Naive thymus-derived CD4-positive, alpha-beta T cell (primary cell): ENCODE measurements at places on chromosomes 4 and X. TPM values are rescaled to one million over a fixed set of nuclear protein-coding genes. Genes with fewer than 3 reads are reported as not detected.

DNA sequence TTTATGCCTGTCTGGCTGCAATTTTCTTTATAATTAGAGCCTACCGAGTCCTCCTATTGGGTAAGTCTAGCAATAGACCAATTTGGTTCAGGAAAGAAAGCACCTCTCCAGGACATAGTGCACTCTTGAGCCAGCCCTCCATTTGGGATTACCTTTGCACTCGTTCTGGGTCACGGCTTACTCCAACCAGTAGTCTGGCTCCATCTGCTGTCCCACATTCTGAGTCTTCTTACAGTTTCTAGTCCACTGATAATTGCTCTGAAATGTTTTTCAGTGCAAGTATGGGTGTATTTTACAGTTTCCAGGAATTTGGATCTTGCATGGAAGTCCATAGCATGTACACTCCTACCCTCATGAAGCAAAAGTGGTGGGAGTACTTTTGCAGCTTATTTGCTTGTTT lies 34.8 kb upstream of the USP51 start:
- DNase-seq, result no peak

GRCh38 chr4:79181190-79181589 lies 144.7 kb downstream of the NAA11 start:
- DNase-seq, result no peak

- no peak for DNase-seq
Measured at GRCh38 chr4:120432301-120432860, 365.7 kb upstream of the MAD2L1 start.

Gene CXCL11
- not detected in 2 replicates for total RNA-seq

DNA sequence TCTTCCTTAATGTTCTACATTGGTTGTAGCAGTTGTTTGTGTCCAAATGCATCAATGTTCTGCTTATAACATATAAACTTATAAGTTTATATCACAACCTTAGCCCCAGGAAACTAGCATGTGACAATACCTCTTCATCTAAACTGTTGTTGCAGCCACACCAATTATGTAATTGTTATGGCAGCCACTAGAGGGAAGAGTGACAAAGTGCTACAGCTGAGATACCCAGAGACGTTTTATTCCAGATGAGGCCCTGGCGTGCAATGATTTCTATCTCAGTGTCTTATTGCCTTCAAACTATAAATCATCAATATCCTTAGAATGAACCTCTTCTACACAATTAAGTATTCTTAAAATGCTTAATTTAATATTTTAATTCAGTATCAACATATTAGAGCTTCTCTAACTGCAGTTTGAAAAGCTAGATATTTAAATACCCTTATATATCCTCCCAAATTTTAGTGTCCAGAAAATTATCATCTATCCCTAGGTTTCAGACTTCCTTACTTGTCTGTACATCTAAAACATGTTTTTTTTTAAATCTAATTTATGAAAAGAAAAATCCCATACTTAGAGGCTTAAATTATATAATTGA lies 171.6 kb downstream of the PCDH10 start:
- DNase-seq, result no peak

DNA sequence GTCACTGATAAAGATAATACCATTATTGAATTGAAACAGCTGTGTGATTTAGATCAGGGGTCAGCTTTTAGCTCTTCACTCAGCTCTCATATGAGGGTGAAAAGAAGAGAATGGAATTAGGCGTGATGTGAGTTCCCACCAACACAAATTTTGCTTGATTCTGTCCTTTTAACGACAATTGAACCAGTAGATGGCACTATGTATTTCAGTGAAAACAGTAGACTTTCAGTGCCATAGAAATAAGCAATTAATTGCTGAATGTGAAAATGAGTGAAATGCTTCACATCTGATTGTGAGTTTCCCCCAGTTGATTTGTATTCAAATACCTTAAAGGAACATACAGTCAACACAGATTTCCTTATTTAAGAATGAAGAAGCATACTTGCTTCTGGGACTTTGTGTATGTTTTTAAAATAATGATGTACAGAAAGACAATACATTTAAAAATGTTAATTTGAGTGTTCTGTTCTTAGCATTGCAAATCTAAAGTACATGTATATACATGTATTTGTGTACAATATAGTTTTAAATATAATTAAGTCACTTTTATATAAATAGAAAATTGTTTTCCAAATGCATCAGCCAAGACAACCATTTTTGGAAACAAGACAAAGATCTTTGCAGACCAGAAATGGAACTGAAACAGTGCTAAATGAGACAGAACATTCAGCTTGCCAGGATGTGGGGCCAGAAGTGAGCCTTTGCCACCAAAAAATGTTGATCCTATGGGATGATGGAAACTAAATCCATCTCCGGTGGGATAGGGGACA lies 178.8 kb downstream of the SNCA start:
- DNase-seq, result no peak

Gene CLGN
- total RNA-seq, result not detected in 2 replicates

Gene FREM3
- total RNA-seq, result 0.61 TPM

DNA sequence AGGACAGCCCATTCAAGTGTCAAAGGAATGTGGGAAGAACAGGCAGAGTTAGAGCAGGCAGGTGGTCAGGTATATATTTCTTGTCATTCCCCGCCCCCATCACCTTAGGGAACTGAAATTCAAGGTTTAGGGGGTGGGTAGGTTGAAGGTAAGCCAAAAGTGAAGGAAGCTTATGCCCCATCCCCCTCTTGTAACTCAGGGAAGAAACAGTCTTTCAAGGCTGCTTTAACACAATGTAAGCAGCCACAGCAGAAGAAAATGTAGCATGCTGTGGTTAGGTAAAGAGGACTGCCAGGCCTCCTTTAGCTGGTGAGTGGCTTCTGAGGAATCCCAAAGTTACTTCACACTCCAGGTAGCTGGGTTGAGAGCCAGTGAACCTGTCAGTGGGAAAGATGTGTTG lies 122.3 kb downstream of the RS1 start:
- DNase-seq, result no peak

DNA sequence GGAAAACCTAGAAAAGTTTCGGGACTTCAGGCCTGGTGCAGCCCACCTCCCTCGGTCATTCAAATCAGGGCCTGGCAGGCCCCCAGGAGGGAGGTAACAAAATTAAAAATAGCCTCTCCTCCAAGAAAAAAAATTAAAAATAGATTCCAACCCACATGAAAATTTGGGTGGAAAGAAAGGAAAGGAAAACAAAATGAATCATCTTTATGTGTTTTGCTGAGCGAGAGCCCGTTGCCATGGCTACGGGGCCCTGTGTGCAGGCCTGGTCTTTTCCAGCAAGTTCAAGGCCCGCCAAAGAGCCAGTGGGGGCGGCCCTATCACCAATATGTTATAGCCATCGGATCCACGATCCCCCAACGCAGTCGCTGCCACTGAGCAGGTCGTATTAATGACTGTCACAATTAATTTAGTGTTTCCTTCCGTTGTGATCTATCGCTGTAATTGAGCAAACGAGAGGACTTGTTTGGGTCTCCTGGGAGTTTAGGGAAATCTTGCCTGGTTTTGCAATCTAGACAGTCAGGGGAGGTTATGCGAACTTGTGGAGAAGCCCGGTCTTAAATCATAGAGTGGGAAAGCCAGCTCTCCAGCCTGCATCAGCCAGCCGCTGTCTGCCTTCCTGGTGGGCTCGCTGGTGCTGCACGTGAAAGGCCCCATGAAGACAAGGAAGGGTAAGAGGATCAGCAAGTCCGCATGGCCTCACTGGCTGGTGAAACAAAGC lies 452.4 kb downstream of the BCOR start:
- DNase-seq, result no peak

GRCh38 chrX:153685156-153685536 lies 2.6 kb upstream of the SLC6A8 start:
- no peak for DNase-seq
